ENCODE measurements at places on chromosomes 3 and 15.

GRCh38 chr3:166447513-166447912 lies 610.3 kb upstream of the BCHE start:
- DNase-seq, result no peak

DNA sequence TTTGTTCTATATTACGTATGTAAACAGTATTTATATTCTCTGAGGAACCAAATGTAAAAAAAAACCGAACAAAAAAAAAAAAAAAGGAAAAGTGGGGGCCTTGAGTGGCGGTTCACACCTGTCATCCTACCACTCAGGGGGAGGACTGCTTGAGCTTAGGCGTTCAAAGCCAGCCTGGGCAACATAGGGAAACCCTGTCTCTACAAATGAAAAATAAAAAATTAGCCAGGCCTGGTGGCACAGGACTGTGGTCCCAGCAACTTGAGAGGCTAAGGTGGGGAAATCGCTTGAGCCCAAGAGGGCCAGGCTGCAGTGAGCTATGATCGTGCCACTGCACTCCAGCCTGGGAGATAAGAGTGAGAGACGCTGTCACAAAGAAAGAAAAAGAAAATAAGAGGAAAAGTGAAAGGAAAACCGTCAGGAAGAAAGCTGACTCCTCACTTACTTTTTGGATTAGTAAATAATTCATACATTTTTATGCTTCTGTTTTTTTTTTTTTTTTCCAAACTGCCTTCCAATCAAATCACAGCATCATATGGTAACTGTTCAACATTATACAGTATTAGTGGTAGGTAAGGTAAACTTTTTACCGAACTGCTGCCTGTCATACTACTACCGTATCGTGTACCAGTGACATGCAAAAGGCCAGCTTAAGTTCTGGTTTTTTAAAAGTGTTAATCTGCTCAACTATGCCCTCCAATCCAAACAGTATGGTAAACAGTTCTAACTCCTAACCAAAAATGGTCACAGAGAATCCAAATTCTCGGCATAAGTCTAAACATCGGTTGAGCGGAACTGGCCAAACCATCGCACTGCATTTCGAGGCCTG lies 1.2 kb downstream of the PHC3 start:
- DNase-seq, result no peak

GRCh38 chr15:74302821-74303359 lies 64.6 kb downstream of the CYP11A1 start:
- no peak for DNase-seq

- no peak for DNase-seq
Measured at GRCh38 chr3:53083521-53083920, 37.6 kb upstream of the SFMBT1 start.

DNA sequence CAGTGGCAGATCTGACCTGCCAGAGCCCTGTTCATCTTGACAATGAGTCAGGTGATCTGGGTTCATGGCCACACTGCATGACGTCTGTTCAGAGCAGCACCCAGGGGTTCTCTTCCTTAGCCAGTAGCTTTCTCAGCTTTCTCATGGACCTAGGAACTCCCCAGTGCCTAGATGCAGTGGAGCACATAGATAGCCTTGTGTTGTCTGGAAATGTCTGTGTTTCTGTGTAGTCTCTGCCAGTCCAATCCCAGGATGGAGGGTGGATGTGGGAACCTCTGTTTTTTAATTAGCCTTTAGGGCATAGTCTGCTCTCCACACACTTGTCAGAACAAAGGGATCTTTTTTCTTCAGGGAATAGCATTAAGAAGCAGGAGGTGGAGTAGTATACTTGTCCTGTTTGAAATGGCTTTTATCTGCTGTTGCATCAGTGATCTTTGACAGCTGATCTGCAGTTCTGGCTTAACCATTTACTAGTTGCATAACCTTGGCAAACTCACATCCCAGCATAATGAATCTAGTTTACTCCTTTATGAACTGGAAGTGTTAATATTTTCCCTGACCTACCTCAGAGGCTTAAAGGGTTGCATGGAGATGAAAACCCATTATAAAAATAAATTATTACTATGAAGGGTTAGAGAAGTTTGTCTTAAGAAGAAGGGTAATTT lies 16.1 kb upstream of the CACNA1D start:
- DNase-seq, result no peak

- no peak for DNase-seq
Measured at GRCh38 chr3:104989878-104990277, 376.8 kb upstream of the ALCAM start.

DNA sequence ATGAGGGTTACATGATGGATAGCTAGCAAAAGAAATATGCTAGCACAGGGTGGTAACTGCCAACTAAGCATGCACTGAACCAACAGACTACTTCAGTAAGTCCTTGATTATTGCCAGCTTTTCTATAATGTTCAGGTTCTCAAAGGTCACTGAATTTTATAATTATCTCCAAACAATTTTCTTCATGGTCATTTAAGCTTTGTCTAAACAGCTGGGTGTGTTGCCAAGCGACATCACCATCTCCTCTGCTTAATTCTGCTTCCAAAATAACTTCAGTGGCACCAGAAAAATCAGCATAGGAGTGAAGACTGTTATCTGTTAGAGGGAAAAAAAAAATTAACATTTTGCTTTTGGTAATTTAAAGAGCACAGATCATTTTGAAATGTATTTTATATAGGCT lies 54.6 kb upstream of the TOP2B start:
- no peak for DNase-seq

GRCh38 chr3:177725165-177725564 lies 527.9 kb upstream of the TBL1XR1 start:
- DNase-seq, result no peak

Measured in right renal pelvis (tissue), 4 donors.